ENCODE measurements at places on chromosomes 1 and 21.

GRCh38 chr1:208218237-208219097 lies 25.7 kb downstream of the PLXNA2 start:
- DNase-seq, result no peak

- no peak for DNase-seq
These were observed 466 bp downstream of the PEX10 start for GRCh38 chr1:2411801-2412394.

GRCh38 chr1:215202868-215203267 lies 120.3 kb downstream of the KCNK2 start:
- DNase-seq, result no peak

DNA sequence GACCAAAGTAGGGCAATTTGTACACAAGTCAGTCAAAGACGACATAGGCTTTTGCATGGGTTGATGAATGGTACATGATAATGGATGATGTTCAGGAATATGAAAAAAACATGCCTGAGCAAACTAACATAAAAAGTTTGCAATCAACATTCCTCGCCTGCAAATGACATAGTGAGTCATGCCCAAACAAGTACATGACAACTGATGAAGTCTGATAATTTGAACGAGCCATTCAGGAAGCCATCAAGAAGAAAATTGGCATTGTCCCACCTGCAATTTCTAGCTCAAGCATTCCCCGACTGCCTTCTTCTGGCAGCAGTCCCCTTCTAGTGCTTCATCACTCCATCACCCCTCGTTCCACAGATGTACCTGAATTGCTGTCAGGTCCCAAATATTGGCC lies 118.4 kb upstream of the NR5A2 start:
- DNase-seq, result no peak

GRCh38 chr1:106962591-106962990 lies 93.9 kb upstream of the PRMT6 start:
- DNase-seq, result no peak

DNA sequence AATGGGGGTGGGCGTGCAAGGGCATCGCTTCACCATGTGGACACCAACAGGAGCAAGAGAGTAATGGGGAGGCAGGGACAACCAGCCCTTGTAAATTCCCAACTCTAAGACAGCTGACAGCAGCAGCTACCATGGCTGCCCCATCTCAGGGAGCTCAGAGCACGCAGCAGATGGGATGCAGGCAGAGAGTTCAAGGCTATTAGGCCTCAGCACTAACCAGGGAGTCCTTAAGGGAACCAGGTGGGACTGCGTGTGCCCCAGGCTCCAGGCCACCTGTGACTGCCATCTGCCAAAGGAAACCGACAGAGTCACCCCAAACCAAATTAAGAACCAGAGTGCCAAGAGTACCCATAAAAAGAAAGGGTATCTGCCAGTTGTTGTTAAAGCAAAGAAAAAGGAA lies 33.7 kb upstream of the PRDM2 start:
- DNase-seq, result no peak

- no peak for DNase-seq
These were observed 2.7 kb downstream of the ZBTB21 start for GRCh38 chr21:42007356-42007940.

GRCh38 chr1:41924911-41925310 lies 6.2 kb upstream of the HIVEP3 start:
- no peak for DNase-seq

- DNase-seq, result no peak
These were observed 8.0 kb upstream of the TMEM61 start for GRCh38 chr1:54972436-54972835.

- DNase-seq, result peak; percentile 43
These were observed 35.7 kb downstream of the ZBTB8B start for GRCh38 chr1:32500387-32501209.

GRCh38 chr1:207748737-207749528 lies 2.9 kb upstream of the CD46 start:
- DNase-seq, result no peak

DNA sequence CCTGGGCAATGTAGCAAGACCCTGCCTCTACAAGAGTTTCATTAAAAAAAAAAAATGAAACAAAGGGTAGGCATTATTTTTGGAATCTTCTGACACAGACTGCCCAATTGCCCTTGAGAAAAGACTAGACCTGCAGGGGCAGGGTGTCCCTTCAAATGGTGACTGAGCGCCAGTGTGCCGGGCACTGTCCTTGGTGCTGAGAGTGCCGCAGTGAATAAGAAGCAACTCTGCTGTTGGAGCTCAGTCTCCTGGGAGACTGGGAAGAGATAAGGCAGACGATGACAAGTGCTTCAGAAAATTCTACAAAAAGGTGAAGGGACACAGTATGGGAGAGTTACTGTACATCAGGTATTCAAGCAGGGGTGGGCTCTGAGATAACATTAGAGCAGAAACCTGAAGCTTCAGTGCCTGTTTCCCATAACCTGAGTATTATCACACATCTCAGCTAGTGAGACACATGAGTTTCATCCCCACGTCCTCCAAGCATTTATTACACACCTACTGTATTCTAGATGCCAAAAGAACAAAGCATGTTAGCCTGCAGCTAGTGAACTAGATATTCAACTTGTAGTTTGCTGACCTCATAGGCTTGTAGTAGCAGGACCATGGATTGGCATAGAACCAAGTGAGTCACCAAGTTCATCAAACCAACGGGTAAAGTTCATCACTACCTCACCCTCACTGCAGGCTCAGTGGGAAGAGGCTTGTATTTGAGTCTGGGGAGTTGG lies 18.4 kb upstream of the RPL11 start:
- no peak for DNase-seq

GRCh38 chr1:114009393-114009792 lies 30.1 kb downstream of the OLFML3 start:
- no peak for DNase-seq

All from anterior cingulate cortex (tissue), 58 donors.